ENCODE measurements at places on chromosomes 5 and 9.

- DNase-seq: no peak
These were observed 44.8 kb downstream of the NIM1K start for GRCh38 chr5:43236653-43237355.

DNA sequence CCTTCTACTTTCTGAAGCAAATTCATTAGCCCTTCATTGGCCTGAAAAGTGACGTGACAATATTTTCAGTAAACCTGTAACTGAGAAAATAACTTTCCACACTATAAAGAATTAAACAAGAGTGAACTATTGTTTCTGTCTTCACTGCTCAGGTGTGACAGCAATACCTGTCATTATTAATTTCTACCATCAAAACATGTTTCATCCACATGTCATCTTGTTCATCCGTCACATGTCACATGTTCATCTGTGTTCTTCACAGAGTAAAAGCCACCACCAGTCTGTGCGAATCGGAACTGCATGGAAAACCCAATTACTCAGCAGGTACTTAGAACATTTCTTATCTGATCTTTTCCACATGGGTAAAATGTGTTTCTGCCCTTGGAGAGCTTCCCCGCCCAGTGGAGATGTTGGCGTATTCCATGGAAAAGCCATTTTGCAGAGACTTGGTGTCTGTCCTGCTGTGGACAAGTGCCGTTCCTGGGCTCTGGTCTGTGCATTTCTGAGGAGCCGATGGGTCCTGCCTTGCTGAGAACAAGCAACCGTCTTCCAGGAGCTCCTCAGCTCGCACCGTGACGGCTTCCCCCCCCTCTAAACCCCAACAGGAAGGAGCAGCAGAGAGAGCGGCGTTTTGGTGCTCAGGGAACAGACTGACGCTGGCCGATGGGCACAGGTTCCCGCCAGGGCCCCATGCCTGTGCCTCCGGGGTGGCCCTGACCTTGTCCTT lies 10.6 kb upstream of the EXOC3 start:
- no peak for DNase-seq

- DNase-seq: no peak
These were observed 30.6 kb downstream of the HMCN2 start for GRCh38 chr9:130295945-130296782.

GRCh38 chr9:90103771-90104170 lies 499.0 kb downstream of the GADD45G start:
- DNase-seq: no peak

DNA sequence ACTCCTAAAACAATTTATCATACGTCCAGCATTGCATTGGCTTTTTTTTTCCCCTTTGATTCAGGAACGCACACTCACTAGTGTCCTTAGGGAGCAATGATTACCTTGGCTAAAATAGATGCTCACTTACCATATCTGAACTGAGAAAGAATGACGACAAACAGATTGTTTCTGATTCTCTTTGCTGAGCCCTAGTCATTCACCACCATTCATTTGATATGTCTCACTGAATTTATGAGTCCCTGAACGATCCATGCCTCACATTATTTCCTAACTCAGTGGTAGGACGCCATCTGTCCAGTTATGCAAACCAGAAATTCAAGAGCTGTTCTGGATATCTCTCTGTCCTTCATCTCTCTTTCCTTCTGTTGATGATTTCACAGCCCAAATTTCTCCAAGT lies 39.3 kb upstream of the DAB2 start:
- DNase-seq: no peak

GRCh38 chr5:22521521-22521920 lies 331.6 kb downstream of the CDH12 start:
- no peak for DNase-seq

GRCh38 chr9:27385606-27386322 lies 88.8 kb upstream of the EQTN start:
- no peak for DNase-seq

DNA sequence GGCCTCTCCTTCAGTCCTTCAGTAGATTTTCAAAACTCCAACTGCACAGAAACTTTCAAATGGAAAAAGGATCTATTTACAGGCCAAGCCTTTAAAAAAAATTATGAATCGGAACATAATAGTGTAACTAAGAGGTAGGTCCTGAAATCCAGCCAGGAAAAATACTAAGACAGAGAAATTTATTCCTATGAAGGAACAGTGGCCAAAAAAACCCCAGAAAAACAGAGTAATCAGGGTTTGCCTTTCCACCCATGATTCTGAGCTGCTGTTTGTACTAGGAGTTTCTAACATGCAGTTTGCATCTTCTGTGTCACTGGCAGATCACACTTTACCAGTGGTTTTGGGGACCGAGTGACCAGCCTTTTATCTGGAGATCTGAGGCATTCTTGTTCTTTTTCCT lies 93.1 kb upstream of the TMED7 start:
- no peak for DNase-seq

GRCh38 chr9:75358846-75359245 lies 270.5 kb downstream of the OSTF1 start:
- DNase-seq: no peak

DNA sequence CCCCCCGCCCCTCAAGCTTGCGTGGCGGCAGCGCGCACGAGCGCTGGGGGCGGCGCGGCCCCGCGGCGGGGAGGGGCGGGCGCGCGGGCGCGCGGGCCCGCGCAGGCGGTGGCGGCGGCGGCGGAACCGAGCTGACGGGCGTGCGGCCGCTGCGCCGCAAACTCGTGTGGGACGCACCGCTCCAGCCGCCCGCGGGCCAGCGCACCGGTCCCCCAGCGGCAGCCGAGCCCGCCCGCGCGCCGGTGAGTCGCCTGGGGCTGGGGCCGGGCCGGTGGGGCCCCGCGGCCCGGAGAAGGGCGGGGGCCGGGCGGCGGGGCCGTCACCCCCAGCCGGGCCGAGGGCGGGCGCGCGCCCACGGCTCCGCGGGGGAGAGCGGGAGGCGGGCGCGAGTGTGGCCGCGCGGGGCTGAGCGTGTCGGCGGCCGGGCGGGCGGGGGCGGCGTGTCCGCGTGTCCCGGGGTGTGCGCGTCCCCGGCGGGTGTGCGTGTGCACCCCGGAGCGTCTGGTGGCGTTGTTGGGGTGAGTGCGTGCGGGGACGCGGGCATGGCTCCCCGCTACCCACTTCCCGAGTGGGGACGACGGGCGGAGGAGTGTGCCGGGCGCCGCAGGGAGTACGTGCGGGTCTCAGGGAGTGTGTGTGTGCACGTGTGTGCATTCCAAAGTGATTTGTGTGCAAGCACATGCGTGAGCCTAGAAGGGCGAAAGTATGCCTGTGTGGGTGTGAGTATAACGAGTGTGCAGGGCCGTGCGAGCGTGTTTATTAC lies at the start of gene NEK6:
NEK6 (plus strand) TSS at position 106 of the 763 bp plus-strand sequence. CDS start 44,016 bp downstream, outside the sequence.
- peak; percentile 50 for DNase-seq

DNA sequence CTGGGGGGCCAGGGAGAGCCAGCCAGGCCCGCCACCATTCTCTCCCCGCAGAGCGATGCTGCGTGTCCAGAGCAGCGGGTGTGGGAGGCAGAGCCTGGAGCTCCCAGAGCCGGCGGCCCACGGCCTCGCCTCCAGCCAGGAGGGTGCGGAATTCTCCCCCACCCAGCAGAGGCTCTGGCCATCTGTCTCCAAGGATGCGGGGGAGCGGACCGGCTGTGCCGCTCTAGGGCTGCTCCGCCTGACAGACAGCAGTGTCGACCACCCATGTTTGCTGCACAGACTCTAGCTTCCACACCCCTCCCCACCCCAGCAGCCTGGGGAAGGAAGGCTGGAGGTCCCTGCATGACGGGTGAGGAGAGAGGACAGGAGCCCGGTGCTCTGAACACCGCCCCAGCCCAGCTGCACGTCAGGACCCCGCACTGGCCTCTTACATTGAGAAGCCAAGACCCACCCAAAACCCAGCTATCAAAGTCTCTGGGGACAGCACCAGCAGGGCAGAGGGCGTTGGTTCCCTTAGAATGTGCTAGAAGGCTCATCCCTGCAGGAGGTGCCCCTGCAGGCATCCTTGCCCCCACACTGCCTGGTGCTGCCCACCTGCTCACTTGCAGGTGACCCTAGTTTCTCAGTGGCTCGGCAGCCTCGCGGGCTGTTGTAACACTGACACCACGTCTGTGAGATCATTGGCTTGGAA lies 29.7 kb upstream of the FCN1 start:
- no peak for DNase-seq

GRCh38 chr9:1939926-1940368 lies 75.2 kb upstream of the SMARCA2 start:
- no peak for DNase-seq

- no peak for DNase-seq
These were observed 230.9 kb downstream of the FAM114A2 start for GRCh38 chr5:153807801-153808200.

DNA sequence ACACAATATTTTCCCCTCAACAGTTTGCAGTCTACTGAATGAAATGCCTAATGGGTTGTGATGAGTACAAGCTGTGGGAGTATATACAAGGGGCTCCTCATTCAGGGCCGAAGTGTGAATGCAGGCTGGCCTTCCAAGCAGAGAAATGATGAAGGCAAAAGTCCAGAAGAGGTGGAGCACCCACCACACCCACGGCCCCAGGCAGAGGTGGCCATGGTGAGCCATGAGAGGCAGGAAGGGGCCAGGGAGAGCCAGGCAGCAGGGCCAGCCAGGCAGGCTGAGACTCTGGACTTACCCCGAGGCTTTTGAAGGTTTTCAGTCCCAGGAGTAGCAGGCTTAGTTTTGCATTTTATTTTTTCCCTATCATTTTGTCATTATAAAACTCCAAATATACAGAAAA lies 218.1 kb downstream of the AUH start:
- no peak for DNase-seq

DNA sequence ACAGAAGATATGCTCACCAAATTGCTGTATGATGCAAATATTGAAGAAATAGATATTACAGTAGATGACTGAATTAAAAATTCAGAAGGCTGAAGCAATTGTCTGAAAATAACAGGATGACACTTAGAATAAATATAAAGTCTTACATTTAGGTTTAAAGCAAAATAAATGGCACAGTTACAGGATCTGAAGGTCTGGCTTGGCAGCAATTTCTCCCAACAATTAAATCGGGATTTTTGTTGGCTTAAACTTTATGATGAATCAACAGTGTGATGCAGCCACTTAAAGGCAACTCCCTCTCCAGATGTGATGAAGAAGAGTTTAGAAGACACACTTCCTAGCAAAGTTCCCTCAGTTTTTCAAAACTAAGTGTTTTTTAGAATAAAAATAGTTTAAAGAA lies 80.5 kb downstream of the NREP start:
- DNase-seq: no peak

DNA sequence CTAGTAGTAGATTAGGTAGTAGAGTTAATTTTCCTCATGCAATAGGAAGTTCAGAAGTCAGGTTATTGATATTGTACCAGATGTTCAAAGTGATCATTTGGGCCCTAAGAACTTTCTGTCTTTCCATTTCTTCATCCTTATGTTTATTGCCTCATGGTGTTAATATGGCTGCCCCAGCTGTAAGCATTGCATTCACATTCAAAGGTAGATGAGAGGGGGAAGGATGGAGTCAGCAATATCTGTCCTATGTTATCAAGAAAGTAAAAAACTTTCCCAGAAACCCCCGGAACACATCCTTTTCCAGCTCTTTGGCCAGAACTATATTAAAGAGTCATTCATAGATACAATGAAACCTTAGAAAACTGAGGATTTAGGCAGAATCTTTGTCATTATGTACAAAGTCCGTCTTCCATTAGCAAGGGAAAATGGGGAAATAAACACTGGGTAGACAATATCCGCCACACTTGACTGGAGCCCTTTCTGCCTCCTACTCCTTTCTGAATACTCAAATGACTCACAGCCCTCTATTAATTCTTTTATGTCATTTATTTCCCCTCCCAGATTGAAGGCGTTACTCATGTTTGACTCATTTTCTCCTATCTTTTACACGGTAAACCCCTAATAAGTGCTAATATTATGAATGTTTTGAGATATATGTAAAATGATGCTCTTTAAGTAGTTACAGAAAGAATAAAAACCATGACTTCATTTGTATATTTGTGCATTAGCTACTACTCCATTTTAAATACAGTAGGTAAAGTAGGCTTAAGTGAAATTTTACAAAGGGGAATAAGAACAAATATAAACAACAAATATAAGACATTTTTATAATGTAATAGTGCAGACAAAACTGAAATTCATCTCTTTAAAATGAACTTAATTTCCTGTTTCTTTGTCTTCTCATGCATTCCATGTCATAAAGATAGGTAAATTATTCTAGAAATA lies 127.6 kb downstream of the SLF1 start:
- DNase-seq: no peak

- no peak for DNase-seq
These were observed 45.6 kb upstream of the MYO10 start for GRCh38 chr5:16981700-16982099.

- DNase-seq: no peak
These were observed 460.0 kb upstream of the BRINP1 start for GRCh38 chr9:119829186-119829585.

GRCh38 chr9:115359017-115359780 lies 241.2 kb upstream of the TNC start:
- no peak for DNase-seq

GRCh38 chr5:1034421-1034905 lies 25.9 kb downstream of the NKD2 start:
- DNase-seq: no peak

- no peak for DNase-seq
These were observed 159.3 kb downstream of the SPATA31D1 start for GRCh38 chr9:82147798-82148425.

DNA sequence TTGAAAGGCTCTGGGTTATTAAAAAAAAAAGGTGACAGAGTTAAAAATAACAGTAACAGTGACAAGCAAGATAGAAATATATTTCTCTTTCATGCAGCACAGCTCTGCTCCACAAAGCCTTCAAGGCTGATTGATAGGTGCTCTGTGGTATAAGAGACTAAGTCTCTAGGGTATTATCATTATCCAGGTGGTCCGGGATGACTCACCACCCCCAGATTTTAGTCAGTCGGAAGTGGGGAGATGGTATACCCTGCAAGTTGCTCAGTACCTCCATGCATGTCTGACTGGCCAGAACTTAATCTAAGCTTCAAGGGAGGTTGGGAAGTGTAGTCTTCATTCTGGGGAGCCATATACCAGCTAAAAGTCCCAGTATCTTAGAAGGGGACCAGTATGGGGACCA lies 76.1 kb downstream of the SLC1A3 start:
- DNase-seq: no peak

GRCh38 chr9:114799441-114799840 lies 6.4 kb downstream of the TNFSF15 start:
- no peak for DNase-seq

DNA sequence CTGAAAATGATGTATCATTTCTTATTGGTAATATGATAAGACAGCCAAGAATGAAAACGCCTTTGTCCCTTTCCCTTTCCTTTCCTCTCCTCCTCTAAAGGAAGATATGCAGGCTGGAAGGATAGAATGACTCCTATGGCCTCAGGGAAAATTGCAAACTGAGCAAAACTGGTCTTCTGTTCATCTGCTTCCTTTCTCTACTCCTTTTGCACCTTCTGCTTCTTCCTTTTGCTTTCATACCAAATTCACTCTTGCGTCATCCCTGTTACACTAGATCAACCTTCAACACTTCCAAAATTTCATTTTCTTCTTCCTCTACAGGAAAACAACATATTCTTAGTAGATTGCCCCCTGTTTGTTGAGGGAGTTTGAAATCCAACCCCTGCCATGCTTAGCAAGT lies 234.1 kb downstream of the ADAMTS6 start:
- no peak for DNase-seq

Measured in erythroblast (primary cell).